WERI-Rb-1 (cell line): ENCODE measurements at places on chromosomes 5 and 9.
A peak's percentile ranks its signal among the peaks of the same experiment; 100 is the strongest.

- DNase-seq: no peak
These were observed 60.1 kb upstream of the ITGA1 start for GRCh38 chr5:52727576-52727975.

- no peak for DNase-seq
These were observed 42.1 kb upstream of the SUB1 start for GRCh38 chr5:32543291-32543690.

DNA sequence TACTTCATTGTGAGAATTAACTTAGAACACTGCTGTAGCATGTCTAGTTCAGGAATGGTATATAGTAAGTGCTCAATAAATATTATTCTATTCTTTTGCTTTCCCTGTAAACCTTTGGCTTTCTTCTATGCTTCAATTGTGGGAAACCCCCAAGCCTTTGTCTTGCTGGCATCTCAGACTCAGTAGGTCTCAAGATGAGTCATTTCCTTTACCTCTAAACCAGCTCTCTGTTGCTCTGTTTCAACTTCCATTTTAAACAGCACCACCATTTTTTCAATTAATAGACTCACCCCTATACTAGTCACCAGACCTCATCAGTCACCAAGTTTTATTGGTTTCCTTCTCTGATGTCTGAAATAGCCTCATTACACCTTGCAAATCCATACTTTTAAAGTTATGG, 43.5 kb downstream of the DMAC1 start:
- no peak for DNase-seq

- peak; percentile 83 for DNase-seq
These were observed 30.0 kb upstream of the TTLL11 start for GRCh38 chr9:122122903-122123632.

- DNase-seq: no peak
These were observed 9.7 kb upstream of the SREK1 start for GRCh38 chr5:66134407-66134861.

DNA sequence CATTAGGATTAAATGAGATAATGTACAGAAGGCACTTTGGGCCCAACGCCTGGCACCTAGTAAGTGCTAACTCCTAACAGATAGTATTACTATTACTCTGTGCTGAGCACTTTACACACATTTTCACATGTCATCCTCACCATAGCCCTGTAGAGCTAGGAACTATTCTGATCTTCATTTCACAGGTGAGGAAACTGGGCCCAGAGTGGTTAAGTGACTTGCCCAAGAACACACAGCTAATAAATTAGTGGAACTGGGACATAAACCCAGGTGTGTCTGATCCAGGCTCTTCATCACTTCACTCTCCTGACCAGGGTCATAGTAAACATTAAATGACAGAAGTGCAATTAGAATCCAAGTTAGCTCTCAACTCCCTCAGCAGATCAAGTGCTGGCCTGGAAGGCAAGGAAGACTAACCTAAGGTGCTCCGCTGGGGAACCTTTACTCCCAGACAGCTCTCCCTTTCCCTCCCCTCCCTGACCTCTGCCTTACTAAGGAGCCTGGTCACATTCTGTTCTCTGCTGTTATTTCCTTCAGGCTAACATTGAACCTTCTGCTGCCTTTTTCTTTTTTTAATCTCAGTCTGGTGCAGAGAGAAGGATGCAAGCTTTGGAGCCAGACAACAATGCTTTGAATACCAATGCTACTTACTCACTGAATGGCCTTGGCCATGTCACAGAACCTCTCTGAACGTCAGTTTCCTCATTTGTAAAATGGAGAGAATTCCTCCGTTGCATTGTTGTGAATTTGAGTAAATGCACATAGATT, 4.1 kb upstream of the ADRA1B start:
- DNase-seq: no peak

GRCh38 chr5:141777711-141778110, 95.7 kb upstream of the ARAP3 start:
- DNase-seq: no peak

DNA sequence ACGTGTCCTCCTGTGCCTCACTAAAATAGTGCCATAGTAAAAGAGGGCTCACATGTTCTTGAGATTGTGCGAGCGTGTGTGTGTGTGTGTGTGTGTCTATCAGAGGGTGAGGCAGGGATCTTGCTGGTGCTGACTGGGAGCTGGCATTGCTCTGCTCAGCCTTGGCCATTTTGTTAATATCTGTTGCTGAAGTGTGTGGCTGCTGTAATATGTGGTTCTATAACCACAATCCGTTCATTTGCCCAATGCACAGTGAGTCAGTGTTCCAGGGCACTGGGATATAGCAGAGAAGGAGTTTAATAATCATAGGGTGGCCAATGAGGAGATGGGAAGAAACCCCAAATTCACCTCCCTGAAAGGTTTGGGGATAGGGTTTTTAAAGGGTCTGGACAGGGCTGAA, 61.3 kb downstream of the RASGRF2 start:
- DNase-seq: no peak

- DNase-seq: no peak
These were observed 21.9 kb downstream of the CSF2 start for GRCh38 chr5:132095424-132095972.

DNA sequence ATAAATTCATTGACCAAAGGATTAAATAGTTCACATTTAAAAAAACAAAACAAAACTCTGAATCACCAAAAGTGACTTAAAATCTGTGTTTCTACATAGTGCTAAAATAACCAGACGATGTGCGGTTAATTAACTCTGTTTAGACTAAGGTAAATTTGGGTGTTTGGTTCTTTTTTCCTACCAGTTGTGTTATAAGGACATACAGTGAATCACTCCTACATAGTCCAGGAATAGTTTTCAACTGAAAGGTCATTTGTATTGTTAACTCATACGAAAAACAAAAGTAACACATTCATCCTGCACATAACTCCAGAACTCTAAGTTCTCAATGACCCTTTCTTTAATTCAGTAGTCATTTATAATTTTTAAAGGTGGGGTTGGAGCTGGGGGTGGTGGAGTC, 203.7 kb downstream of the GLIS3 start:
- no peak for DNase-seq

GRCh38 chr5:163633926-163634460, 128.6 kb downstream of the MAT2B start:
- DNase-seq: no peak
